T47D (cell line): ENCODE measurements at places on chromosomes 4 and X.

DNA sequence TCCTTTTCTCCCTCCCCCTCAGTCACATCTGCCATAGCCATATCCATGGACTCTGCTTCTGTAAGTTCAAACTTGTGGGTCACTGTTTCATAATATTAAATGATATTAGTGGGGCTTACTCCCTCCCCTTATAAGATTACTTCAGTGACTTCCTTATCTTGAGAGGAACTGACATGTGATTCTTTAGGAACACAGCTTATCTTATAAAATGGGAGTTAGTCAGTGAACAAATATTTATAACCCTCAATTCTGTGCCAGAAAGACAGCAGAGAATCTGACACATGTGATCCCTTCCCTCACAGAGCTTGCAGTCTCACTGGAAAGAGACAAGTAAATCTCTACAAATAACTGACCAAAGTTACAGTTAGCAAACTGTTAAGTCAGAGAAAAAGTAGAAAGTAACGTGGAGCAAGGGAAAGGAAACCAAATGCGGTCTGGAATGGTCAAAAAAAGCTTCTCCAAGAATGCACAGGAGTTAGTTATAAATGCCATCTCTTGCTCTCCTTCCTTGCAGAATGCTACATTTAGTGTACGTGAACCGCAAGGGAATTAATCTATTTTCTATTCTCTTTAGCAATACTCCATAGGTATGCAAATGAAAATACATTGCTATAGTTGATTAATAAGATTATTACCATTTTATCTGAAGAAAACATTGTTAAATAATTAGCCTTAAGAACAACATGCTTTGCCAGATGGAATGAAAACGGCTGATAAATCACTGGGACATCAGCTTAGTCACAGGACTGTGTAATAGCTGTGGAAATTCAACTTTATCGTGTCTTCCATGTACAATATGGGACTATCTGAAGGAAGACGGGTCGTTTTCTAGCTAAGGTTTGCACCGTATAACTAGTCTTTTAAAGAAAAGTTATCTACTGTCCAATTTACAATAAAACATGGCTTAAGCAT, 29.0 kb downstream of the SGMS2 start:
- no peak for DNase-seq

DNA sequence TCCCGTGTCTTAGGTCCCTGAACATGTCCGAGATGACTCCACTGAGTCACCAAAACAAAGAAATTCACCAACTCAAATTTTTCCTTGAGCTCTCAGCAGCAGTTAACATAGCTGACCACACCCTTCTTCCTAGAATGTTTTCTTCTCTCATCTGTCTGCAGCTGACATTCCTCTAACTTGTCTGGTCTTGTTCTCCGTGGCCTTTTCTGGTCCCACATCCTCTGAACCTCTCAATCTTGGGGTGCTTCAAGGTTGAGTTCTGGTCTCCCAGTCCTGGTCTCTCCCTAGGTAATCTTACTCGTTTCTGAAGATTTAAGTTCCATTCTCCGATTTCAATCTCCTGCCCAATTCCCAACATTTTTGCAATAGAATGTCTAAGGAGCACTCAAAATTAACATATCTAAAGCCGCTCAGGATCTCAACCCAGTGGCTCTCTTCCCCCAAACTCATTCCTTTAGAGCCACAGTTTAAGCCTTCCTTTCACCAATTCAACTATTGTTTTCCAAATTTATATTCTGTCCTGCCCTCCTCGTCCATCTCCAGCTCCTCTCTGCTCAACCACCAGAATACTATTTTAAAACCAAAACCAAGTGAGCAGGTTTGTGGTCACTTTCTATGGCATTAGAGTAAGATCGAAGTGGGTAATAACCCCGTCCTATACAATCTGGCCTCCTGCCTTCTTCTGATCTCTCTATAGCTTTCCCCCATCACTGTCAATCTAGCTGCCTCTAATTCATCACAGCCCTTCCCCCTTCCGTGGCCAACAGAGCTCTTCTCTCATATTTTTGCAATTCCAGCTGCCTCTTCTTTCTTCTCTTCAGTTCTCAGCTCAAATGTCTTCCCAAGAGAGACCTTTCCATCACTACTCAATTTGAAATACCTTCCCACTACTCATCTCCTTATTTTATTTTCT, 1.2 kb downstream of the TRIML2 start:
- DNase-seq, result no peak

GRCh38 chrX:109632906-109633504, 8.0 kb upstream of the KCNE5 start:
- DNase-seq, result peak; percentile 27

DNA sequence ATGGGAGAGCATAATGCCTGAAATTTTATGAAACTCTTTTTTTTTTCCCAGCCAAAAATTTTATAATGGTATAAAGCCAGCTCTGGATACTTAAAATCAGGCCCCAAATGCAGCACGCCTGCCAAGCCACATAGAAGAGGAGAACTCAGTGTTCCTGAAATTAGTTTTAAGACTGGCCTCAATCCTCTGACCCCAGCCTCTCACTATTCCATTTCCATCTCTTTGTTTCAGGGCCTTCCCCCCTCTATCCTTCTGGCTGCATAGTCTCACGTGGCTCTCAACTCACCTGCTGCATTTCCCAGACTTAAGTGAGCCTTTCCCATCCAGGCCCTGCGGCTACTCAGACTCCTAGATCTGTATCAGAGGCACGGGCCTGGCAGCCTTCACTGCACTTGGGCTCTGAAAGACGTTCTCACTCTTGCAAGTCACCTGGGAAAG, 5.2 kb upstream of the CBR4 start:
- peak; percentile 16 for DNase-seq

GRCh38 chr4:2805712-2806389, 13.0 kb downstream of the SH3BP2 start:
- no peak for DNase-seq

DNA sequence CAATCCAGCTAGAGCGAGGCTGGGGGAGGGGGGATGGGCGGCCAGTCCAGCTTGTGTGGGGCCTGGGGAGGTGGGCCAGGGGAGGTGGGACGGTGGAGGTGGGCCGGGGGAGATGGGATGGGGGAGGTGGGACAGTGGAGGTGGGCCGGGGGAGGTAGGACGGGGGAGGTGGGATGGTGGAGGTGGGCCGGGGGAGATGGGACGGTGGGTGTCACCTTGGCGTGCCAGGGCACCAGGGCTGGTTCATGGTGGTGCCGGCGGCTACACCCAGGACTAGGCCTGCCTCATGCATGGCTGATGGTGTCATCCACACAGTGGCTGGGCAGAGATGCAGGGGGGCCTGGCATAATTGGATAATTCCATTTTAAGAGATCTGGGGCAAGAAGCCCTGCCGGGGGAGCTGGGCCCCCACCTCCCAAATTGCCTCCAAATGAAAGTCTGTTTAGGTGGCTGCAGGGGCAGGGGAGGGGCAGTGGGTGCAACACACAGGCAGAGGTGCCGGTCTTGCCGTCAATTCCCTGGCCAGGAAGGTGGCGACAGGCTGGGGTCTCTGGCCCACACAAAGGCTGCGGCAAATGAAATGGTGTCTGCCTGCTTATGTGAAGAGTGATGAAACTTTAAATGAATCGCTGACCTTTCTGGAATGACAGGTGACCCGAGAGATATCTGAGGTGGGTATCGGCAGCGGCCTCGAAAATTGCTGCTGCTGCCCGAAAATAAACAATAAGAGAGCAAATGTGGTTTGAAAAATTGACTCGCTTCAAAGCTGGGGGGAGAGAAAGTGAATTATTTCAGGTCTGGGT, 82.1 kb downstream of the FAM53A start:
- no peak for DNase-seq

DNA sequence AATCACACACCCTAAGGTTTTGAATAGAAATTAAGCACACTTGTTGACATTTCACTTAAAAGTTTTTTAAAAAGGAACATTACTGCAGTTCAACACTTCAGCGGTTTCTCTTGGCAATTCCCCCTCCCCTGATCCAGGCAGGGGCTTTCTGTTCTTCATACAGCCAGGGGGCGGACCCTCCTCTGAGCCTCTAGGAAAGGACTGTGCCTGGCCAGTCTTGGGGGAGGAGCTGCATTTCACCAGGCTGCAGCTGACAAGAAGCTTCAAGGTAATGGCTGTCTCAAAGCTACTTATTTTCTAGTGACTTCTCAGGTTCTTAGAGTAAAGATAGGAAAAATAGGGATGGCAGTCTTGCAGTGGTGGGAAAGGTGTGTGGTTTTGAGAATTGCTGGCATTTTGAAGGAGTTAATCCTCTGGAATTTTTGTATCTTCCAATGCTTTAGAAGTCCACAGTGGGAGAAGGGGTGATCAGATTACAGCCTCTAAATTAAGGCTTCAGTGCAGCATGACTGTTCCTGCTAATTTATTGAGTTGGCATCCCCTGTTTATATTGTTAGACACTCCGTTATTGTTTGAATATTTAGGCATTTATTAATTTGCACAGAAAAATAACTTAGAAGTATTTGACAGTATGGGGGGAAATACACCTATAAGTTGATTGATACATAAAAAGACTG, 33.5 kb downstream of the PWWP3B start:
- DNase-seq, result no peak

DNA sequence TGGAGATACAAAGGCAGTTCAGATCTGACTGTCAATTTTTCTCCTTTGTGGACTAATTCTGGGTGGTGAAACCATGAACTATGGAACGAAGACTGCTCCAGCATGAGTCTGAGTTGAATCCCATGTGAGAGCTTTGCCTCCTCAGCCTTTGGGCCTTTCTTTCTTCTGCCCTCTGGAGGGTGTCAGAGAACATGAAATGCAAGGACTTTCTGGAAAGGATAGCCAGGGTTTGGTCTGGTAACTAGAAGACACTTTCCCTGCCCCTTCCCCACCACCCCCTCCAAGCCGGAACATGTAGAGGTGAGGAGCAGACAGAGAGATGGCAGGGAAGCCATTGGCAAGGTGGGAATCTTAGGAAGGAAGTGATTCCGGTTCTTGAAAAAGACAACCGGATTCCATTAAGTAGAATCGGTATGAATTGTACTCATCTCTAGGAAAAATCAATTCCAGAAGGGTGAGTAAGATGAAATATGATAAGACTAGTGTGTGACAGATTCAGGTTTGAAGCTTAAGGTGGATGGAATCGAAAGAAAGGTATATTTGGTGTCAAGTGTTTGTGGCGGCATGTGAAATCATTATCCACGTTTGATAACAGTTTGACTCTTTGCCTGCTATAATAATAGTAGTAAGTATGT, 19.0 kb downstream of the FHL1 start:
- no peak for DNase-seq

DNA sequence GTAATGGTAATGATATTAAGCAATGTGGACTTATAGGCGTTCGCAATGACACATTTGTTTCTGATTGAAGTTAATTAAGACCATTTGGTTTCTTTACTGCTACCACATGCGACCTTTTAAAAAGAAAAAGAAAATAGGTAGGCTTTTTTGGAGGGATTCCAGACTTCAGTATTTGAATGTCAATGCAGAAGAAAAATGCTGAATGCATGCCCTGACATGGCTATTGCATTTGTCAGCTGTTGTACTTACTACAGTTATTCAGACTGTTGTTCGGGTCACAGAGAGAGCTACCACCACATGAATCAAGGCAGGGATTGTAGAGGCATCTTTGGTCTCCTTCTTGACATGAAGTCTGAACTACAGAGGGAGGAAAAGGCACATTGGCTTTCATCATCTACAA, 163.7 kb downstream of the CORIN start:
- DNase-seq, result no peak

DNA sequence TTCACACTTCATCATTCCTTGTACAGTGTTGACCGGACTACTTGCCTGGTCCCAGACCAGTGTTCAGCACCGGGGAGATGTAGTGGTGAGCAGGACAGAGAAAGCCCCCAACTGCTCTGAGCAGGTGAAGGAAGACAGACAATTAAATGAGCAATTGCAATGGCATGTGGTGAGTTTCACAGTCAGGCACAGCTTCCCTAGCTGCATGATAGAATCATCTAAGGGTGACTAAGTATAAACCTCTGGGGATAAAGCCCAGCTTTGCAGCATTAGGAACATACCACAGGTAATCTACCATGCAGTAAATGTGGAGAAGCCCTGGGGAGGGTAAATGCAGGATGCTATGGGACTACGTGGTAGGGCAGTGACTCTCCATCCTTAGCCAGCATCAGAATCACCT, 47.8 kb downstream of the TMA16 start:
- DNase-seq, result no peak

DNA sequence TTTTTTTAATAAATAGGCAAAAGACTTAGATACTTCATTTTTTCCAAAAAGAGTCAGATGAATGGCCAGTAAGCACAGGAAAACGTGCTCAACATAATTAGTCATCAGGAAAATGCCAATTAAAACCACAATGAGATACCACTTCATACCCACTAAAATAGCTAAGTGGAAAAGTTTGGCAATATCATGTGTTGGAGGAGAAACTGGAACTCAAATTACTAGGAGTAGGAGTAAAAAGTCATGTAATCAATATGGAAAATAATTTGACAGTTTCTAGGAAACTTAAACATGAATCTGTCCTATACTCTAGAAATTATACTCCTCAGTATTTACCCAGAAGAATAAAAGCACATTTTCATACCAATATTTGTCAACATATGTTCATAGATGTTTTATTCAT, 449.8 kb downstream of the INPP4B start:
- DNase-seq, result no peak

DNA sequence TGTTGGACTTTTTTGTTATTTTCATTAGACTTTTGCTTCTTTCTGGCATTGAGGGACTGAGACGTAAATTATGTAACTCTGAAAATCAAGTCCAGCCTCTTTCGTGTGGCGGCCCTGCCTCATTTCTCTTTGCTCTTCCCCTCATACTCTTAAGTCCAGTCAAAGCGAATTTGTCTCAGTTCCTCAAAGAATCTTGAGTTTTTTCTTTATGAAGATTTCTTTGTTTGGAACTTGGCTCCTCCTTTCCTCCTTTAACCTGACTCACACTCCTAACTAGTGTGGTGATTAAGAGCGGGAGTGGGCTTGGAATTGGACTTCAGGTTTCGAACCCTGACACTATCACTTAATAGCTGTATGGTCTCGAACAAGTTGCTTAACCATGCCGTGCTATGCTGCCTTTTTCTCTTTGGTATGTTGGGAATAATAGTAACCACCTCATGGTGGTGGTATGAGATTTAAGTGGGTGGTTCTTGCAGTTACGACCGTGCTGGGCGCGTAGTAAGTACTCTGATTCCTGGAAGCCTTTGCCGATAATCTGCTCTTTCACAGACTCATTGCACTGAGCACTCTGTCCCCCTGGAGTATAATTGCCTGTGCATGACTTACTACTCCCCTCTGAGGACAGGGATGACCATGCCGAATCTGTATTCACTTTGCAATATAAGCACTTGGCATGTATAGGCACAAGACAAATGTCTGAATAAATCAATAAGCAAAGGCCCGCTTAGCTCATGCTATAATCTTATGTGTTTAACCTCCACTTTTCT, 19.1 kb downstream of the FNIP2 start:
- DNase-seq, result no peak

GRCh38 chr4:3419836-3420605, 21.7 kb upstream of the HGFAC start:
- DNase-seq, result no peak

DNA sequence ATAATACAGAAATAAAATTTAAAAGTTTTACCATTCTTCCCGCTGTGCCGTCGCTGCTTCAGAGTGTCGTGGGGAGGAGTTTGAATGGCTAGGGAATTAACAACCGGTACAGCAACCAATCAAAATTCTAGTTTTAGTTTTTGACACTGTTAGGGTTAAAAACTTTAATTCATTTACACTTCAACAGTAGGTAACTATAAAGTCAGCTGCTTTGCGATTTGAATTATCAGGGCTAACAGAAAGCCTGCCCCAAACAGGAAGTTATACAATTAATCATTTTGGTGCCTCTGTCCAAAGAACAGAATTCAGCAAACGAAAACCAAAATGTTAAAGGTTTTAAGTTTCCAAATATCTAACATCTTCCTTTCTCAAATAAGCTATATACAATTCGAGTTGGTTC, 2.3 kb downstream of the HNRNPD start:
- DNase-seq, result no peak

GRCh38 chr4:146311238-146311970, 97.1 kb downstream of the REELD1 start:
- DNase-seq, result no peak

- DNase-seq, result peak; percentile 61
Measured at GRCh38 chrX:79630033-79631009, 263.2 kb upstream of the ITM2A start.
